ENCODE measurements at places on chromosomes 13 and 19.

DNA sequence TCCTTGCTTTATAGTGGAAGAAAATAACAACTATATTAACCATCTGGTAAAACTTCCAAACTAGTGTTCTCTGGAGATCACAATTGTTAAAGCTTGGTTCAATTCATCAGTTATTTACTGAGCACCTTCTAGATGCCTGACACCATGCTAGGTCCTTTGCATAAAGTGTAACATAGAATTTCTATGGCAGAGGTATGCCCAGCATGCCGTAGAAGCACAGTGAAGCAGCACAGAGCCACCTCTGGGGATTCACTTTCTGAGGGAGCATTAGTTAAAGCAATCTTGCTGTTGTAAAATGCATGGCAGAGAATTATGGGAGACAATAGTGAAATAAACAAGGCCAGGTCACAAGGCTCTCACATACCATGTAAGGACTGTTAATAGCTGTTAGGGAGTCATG is 75.2 kb downstream of the LRRC63 start:
- DNase-seq = no peak

- DNase-seq = no peak
These were observed 165.5 kb upstream of the KLF12 start for GRCh38 chr13:74299721-74300120.

DNA sequence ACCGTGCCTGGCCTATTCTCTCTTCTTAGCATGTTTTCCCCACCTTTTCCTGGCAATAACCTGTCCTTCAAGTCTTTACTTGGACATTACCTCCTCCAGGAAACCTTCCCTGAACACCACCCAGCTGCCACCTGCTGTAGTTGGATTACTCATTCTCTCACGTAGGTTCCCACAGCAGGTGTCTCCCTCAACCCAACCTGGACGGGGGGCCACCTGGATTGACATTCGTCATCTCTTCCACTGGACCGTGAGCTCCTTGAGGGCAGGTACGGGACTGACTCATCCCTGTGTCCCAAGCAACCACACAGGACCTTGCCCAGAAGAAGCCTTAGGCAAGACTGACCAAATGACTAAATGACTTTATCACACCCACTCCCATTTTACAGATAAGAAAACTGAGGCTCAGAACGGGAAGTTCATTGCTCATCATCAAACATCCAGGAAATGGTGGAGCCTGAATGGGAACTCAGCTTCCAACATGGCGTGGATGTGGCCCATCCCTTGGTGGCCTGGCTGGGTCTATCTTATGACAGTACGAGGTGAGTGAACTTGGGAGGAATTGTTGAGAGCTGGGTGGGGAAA is 3.5 kb upstream of the KLK6 start:
- no peak for DNase-seq

DNA sequence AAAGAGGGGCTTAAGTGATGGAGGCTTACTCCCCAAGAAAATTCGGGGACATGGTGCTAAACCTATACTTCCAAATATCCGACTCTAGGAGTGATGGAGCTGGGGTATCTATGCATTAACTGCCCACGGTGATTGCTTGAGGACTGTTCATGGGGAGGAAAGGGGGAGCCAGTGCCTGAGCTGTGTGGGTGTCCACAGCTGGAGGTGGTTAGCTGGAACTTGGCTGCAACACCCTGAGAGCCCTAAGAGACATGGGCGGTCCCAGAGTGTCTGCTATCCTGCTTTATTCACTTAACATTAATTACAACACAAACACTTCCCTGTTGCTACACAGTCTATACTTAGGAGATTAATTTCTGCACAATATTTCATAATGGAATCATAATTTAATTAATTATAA is 28.1 kb upstream of the POMP start:
- no peak for DNase-seq

DNA sequence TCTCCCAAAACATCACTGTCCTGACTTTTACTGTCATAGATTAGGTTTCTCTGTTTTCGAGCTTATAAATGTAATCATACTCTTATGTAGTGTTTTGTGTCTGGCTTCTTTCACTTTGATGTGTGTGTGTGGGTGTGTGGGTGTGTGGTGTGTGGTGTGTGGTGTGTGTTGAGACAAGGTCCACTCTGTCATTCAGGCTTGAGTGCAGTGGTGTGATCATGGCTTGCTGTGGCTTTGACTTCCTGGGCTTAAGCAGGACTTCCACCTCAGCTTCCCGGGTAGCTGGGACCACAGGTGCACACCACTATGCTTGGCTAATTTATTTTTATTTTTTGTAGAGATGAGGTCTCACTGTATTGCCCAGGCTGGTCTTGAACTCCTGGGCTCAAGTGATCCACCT is 59.6 kb downstream of the PDS5B start:
- peak; percentile 33 for DNase-seq

DNA sequence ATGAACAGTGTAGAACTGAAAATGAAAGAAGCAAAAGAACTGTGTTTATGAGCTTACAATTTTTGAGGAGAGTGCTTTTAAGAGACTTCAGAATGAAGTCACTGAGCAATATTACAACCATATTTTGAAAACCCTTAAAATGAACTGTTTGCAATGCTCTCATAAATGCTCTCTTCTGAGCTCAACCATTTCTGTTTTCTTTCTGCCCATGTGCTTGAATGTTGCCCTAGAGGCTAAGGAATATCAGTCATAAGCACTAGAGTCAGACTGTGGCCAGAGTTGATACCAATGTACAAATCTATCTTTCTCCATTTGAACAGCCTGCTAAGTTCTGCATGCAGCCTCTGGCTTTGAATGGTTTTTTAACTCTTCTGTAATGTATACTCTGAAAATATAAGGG is 1092.8 kb downstream of the PCDH9 start:
- no peak for DNase-seq

DNA sequence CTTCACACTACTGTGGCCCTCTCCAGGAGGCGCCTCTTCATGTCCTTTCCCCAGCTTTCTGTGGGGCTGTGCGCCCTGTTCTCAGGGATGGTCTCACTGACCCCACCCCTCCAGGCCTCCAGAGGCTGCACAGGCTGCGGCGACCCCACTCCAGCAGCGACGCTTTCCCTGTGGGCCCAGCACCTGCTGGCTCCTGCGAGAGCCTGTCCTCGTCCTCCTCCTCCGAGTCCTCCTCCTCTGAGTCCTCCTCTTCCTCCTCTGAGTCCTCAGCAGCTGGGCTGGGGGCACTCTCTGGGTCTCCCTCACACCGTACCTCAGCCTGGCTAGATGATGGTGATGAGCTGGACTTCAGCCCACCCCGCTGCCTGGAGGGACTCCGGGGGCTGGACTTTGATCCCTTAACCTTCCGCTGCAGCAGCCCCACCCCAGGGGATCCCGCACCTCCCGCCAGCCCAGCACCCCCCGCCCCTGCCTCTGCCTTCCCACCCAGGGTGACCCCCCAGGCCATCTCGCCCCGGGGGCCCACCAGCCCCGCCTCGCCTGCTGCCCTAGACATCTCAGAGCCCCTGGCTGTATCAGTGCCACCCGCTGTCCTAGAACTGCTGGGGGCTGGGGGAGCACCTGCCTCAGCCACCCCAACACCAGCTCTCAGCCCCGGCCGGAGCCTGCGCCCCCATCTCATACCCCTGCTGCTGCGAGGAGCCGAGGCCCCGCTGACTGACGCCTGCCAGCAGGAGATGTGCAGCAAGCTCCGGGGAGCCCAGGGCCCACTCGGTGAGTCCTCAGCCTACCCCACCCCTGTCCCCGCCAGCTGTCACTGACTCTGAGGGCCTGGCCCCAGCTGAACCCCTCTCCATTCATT is 11.2 kb downstream of the ARHGAP33 start:
- DNase-seq = no peak

DNA sequence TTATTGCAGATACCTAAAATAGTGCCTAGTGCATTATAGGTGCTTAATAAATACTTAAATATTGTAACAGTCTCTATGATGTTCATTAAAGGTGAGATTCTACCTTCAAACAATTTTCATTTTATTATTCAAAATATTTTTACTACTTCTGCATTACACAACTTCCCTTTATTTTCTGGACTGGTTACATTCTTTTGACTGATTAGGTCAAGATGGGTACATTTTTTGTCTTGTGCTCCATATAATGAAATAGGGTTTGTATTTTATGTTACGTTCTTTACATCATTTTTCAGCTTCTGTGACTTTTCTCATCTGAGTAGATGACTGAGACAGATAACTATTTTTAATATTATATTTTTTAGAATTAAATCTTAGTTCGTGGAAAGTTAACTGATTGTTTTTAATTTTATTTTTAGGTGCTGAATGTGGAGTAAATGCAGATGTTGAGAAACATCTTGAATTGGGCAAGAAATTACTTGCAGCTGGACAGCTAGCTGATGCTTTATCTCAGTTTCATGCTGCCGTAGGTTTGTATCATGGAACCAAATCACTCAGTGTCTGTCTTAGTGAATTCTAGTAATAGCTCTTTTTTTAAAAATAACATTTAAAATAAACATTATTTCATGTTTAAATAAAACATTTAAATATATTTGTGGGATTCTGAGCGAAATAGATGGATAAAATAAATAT is 32.0 kb downstream of the DNAJC3 start:
- no peak for DNase-seq

DNA sequence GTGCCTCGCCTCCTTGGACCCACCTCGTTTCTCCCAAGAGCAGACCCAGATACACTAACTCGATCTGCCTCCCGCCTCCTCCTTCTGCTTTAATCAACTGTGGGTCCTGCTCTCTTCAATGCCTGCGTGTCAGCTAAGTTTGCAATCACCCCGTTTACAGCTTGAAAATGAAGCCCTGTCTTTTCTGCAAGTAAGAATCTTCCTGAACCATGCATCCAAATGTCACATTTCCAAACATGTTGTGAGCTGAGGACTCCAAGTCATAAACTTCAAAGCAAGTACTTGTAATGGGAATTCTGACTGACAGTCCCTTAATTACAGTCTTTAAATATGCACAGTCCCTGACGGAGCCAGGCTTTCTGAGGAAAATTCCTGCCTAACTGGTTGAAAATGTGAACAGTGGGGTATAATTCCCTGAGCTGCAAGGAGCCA is 154.9 kb upstream of the UQCRFS1 start:
- DNase-seq = no peak

Measured in stimulated activated CD8-positive, alpha-beta memory T cell treated with anti-CD3 and anti-CD28 coated beads, Interleukin-7, amount 100 ng/mL, for 48 hours (primary cell).